Globus pallidus (tissue), 1 donor: ENCODE measurements at places on chromosomes 16 and 17.

DNA sequence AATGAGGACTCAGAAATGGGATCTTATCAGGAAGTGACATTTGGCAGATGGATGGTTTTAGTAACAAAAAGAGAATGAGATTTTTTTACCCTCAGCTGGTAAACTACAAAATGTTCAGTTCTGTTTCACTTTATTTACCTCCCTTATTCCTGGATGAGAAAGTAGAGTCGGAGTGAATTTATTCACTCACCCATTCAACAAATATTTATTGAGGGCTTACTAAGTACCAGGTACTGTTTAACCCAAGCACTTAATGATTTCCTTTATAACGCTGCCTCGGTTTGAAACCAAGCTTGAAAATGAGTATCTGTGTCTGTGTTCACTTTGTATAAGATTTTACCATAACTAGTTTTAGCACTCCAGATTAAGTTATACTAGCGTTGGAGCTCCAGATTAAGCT is 38.1 kb downstream of the CDRT15 start:
- no peak for DNase-seq

DNA sequence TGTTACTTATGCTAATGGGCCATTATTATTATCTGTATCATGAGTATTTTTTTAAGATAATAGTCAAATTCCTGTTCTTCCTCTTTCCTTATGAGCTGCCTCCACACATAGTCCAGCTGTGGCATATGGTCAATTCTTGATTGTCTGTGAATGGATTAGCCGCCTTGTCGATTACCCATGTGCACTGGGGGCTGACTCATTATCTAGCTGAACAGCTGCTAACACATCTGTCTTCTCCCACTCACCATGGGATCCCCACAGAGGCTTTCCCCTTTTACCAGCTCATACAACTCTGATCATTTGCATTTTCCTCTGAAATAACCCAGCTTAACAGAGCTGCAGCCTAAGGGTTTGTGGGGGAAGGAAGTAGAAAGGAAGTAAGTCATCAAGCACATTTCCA is 915.0 kb downstream of the CDH11 start:
- DNase-seq = no peak

DNA sequence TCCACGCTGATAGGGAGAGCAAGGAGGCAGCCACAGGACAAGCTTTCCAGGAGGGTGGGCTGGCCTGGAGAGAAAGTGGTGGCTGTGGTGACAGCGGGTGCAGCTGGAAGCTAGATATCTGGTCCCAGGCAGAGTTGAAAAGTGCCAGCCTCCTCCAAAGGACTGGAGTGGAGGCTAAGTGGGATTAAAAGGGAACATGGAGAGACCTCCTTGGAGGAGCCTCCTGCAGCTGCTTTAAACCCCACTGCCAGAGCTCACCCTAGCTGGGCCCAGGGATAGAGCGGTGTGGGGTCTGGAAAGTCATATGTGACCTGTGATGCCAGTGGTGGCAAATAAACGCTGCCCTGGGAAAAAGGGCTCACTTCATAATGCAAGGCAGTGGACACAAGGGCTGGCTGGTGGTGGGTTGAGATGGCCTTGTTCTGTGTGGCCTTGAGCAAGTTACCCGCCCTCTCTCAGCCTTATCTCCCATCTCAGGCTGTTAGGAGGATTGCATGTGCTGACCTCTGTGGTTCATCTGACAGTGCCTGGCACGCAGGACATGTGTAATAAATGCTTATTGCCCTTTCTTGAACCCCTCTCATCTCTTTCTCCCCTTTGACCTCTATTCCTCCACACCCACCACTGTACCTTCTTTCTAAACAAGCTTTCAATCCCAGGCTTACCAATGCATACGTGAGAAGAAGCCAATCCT is 61.0 kb upstream of the LGALS9 start:
- no peak for DNase-seq

DNA sequence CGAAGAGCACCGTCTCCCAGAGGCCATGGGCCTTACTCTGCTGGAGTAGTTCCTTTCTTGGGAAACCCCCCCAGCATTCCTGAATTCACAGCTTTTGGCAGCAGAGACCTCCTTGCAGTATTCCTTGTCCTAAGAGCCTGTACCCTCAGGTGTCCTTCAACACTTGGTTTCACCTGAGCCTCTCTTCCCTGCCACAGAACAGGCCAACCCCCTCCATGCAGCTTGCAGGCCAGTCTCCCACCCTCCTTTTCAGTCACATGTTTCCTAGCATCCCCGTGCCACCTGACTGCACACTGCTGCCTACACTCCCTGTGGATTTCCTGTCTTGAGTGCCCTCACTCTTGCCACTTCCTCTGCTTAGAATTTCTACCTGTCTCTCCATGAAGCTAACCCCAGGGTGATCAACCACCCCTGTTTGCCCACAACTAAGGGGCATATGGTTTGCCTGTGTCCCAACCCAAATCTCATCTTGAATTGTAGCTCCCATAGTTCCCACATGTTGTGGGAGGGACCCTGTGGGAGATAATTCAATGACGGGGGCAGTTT is 65.5 kb downstream of the DYNLRB2 start:
- no peak for DNase-seq

DNA sequence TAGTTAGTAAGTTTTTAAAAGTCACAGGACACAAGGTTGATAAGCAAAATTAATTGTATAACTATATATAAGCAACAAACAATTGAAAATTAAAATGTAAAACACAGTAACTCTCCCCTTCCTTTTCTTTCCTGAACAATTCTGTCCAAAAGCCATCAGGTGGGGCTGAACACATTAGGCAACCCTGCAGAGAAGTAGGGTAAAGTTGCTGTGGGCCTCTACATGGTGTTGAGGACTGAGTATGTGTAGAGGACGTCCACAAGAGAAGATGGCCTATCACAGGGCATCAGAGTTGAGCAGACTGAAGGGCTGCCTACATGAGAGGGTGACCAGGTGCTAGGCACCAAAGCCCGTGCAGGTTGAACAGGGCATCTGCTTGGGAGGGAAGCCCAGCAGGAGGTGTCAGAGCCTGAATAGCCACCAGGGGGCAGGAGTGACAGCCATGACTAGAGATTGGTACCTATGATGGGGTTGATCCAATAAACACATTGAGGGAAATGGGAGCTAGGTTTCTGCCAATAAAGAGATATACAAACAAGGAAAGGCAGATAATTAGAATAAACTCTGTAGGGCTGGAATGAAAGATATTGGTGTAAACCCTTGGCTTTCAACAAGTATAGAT is 415.1 kb downstream of the NPIPA8 start:
- DNase-seq = no peak

DNA sequence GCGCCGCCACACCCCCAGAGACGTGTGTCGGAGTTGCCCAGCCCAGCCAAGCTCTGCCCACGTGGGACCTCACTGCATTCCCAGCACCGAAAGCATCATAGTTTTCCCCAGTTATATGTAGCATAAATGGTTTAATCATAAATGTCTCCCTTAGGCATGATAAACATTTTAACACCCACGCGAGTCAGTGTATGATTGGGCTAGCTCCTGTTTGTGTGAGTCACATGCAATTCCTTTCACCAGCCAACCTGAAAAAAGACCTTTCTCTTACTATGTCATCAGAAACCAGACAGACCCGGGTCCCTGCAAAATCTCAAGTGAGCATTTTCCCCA is 9.2 kb downstream of the TAF1C start:
- DNase-seq = no peak

DNA sequence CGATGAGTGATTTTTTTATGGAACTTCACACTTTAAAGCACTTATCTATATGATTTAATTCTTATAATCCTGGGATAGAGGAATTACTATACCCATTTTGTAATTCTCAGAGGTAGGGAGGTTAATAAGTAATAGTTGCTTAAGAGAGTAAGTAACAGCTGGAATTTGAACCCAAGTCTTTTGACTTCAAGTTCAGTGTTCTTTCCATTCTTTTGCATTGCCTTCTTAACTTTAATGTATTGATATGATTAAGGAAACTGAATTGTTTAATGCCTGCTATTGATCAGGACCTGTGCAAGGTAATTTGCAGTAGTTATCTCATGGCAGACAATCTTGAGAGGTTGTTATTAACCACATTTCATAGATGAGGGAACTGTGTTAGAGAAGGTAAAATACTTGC is 78.5 kb downstream of the TUBD1 start:
- no peak for DNase-seq

GRCh38 chr16:86571530-86571915 is 4.9 kb downstream of the FOXC2 start:
- no peak for DNase-seq

- DNase-seq = no peak
Measured at GRCh38 chr17:39965017-39965699, 2.4 kb downstream of the GSDMA start.

DNA sequence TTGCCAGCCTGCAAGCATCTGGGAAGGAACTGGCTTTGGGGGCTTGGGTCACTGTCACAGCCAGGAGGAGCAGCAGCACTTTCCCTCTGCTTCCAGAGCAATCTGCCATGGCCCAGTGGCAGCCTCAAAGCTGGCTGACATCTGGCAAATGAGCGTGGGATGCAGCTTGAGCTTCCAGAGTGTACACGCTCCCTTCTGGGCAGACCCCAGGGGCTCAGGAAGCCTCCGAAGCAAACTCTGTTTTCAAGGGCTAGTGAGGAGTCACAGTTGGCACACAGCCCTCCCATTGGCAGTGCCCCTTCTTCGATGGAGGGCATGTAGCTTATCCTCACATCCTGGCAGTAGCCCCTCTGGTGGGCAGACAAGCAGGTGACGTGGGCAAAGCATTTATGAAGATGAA is 249.6 kb downstream of the ENGASE start:
- DNase-seq = no peak

DNA sequence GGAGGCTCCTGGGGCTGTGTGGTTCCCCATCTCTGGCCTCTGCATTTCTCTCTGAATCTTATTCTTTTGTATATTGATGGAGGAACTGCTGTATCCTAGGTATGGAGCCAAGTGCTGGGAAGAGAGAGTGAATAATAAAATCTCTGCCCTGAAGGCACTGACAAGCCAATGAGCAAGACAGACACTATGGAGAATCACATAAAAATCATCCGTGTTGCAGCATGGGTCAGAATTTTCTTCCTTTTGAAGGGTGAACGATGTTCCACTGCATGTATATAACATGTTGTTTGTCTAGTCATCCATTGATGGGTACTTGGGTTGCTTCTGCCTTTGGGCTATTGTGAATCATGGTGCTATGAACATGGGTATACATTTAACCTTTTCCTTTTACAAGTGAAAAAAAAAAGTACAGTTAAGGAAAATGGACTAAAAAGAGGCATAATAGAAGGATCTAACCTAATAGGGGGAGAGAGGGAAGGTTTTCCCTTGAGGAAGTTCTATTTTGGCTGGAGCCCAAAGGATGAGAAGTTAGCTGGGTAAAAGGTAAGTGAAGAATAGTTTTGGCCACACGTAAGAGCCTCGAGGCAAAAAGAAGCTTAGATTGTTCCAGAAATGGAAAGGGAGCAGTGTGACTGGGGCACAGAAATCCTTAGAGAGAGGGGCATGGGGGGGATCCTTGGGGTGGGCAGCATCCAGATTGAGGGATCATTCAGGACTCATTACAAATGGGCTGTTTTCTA is 32.3 kb upstream of the GNA13 start:
- no peak for DNase-seq

DNA sequence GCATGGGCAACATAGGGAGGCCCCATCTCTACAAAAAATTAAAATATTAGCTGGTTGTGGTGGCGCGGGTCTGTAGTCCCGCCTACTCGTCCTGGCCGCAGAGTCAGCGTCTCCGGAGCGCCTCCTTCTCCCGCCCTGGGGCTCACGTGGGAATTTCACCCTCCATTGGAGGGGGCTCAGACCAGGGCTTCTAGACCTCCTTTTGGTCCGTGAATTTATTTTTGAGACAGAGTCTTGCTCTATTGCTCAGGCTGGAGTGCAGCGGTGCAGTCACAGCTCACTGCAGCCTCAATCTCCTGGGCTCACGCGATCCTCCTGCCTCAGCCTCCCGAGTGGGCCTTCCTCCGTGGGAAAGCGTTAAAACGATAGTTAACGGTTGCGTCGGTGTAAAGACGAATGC is 394 bp upstream of the NME4 start:
- no peak for DNase-seq

DNA sequence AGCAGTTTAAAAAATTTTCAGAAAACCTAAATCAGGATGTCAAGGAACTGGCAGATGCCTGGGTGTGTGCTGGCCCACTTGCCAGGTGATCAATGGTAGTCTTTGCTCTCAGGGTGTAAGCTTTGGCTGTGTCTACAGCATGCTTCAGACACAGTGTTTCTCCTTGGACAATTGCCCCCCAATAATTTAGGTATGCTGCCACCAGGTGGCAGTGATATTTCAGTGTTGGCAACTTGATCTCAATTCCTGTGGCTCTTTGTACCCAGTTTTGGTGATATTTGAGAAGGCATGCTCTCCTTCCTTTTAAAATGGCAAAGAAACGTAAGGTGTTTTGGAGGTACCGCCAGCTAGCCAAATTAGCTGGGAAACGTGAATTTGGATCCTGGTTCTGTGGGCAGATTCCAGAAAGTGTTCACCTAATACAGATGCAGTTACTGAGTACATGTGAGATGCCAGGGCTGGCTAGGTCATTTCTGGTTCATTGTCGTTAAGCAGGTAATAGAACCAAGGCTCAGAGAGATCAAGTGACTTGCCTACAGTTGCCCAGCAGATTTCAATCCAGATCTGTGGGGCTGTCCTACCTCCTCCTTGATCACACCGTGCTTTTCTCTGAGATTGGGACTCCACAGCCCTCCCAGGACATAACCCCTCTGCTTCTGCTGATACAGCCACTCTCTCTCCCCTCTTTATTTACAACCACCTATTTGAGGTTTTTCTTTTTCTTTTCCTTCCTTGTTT is 155.6 kb upstream of the PLCG2 start:
- DNase-seq = peak; percentile 54

GRCh38 chr17:62876673-62877405 is 68.7 kb upstream of the MARCHF10 start:
- no peak for DNase-seq

GRCh38 chr16:88977018-88977811 is at the start of gene CBFA2T3:
CBFA2T3 (minus strand) TSS chr16:88977207; CDS start chr16:88976807, 400 bp downstream.
- DNase-seq = peak; percentile 47

DNA sequence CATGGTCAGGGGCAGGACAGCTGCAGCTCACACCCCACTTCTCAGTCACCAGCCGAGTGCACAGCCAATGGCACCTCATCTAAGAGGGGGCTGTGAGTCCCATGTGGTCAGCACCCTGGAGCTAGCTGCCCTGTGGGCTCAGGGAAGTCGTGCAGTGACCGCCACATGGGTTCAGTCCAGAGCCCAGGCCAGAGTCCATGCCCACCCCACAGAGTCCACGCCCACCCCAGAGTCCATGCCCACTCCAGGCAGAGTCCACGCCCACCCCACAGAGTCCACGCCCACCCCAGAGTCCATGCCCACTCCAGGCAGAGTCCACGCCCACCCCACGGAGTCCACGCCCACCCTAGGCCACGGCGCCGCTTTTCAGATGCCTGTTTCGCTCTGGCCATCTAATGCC is 24.1 kb downstream of the SLC7A5 start:
- DNase-seq = no peak

DNA sequence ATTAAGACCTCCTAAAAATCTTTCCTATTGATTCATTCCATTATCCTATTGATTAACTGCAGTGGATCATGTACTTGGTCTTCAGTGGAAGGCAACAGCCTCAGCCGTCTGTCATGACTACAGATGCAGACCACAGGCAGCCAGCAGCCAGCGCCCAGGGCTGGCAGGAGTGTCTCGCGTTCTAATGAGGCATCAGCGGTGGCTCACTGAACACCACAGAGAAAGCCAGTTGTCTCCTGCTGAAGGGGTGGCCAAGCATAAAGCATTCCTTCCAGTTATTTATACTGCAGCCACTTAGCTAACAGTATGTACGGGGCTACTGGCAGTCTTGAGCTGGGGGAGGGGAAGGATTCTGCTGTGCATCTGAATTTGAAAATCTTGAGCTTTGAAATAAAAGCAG is 214.3 kb downstream of the IRX3 start:
- DNase-seq = no peak

- DNase-seq = no peak
Measured at GRCh38 chr17:7854851-7855659, at the start of gene TMEM88. TMEM88 (plus strand) TSS chr17:7855066; CDS start chr17:7855075, 9 bp downstream.

- DNase-seq = peak; percentile 54
Measured at GRCh38 chr17:79393358-79394052, 217.3 kb downstream of the RBFOX3 start.
